Heart right ventricle (tissue), 16 donors: ENCODE measurements at places on chromosomes 1 and 21. TPM values are rescaled to one million over a fixed set of nuclear protein-coding genes. Genes with fewer than 3 reads are reported as not detected.
A peak's percentile ranks its signal among the peaks of the same experiment; 100 is the strongest.

DNA sequence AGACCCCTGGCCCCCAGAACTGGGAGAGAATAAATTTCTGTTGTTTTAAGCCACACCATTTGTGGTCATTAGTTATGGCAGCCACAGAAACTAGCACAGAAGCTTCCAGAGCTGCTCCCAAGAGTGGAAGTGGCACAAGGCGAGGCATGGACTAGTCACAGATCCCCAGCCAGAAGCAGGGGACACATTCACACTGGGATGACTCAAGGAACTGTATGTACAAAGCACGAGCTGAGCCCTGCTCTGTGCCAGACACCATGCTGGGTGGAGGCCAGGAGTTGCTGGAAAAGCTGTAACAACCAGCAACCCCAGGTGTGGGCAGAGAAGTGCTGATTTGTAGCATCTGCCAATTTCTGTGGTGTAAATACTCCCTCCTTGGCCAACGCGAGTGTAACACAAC lies 55.6 kb downstream of the TCP10L start:
- no peaks in the 10 kb centered on the region for H3K36me3 ChIP-seq
- peaks cover 5% of the 10 kb centered on the region for H3K4me1 ChIP-seq
- no peak for DNase-seq
- H3K27me3 ChIP-seq: no peaks in the 10 kb centered on the region
- no peak overlapping the region for H3K4me3 ChIP-seq

IBA57 gene
- total RNA-seq: 19.7 TPM

GRCh38 chr1:98323388-98323787 lies 338.1 kb upstream of the SNX7 start:
- H3K27ac ChIP-seq: no peak overlapping the region
- DNase-seq: no peak
- H3K4me3 ChIP-seq: no peak overlapping the region

- H3K36me3 ChIP-seq: no peaks in the 10 kb centered on the region
- no peak for DNase-seq
- H3K4me3 ChIP-seq: no peak overlapping the region
- H3K4me1 ChIP-seq: peaks cover 24% of the 10 kb centered on the region
Observed at GRCh38 chr1:66399888-66400529, 133.9 kb upstream of the SGIP1 start.

- no peaks in the 10 kb centered on the region for H3K4me1 ChIP-seq
- DNase-seq: no peak
- H3K36me3 ChIP-seq: no peaks in the 10 kb centered on the region
- H3K27ac ChIP-seq: no peak overlapping the region
Observed at GRCh38 chr1:187129132-187129531, 300.4 kb downstream of the PLA2G4A start.

DNA sequence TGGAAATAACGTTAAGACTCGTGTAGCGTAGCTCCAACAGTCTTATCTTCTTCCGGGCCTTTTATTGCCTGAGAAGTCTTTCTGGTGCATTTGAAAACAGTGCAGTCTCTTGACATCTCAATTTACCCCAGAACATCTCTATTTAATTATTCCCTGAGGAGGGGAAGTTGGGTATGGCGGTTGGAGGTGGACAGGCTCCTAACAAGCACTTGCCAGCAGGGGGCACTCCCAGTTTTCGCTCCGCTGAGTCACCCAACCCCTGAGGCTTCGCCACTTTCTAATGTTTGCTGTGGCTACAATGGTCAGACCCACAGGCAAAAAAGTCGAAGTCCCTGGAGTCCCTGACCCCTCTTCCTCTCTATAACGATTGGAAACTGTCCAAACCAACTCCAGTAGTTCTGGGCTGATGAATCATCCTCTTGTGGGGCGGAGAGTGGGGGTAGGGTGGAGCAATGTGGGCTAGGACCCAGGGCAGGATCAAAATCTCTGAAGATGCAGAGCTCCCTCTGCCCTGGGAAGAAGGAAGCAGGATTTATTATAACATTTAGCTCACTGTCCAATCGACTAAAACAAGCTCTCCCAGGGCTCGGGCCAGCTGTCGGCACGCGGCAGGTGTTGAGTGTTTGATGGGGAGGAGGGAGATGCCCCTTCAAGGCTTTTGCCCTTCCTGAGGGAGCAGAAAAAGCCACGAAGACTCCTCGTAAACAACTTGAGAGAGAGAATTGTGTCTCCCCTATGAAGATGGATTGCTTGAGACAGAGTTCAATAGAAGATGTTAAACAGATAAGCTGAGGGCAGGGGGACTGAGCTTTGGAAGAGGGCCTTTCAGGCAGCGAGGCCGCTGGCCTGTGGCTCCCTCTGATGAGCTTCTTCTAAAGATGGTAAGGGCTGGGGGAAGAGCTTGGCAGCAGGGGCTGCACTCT lies 85.7 kb downstream of the BRINP2 start:
- peak; percentile 70 for DNase-seq
- no peaks in the 10 kb centered on the region for H3K36me3 ChIP-seq
- H3K27ac ChIP-seq: no peak overlapping the region
- peaks cover 12% of the 10 kb centered on the region for H3K27me3 ChIP-seq
- H3K4me1 ChIP-seq: peaks cover 10% of the 10 kb centered on the region
- no peak overlapping the region for H3K4me3 ChIP-seq

GNAT2 gene
- not detected for total RNA-seq

DNA sequence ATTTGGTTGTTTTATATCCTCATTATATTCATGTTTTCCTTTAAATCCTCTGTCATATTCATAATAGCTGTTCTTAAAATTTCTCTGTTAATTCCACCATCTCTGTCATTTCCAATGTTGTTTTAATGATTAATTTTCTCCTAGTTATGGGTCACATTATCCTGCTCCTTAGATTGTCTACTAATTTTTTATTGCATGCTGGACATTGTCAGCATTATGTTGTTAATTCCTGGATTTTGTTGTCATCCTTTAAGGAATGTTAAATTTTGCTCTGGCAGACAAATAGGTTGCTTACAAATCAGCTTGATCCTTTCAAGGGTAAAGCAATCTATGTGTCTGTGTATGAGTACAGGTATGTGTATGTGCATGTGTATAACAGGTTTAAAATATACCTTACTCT lies 393.8 kb upstream of the POU3F1 start:
- DNase-seq: no peak
- H3K4me1 ChIP-seq: no peaks in the 10 kb centered on the region
- H3K36me3 ChIP-seq: no peaks in the 10 kb centered on the region
- H3K27me3 ChIP-seq: peaks cover 15% of the 10 kb centered on the region

CDC42 gene
- 259 TPM for total RNA-seq

DNA sequence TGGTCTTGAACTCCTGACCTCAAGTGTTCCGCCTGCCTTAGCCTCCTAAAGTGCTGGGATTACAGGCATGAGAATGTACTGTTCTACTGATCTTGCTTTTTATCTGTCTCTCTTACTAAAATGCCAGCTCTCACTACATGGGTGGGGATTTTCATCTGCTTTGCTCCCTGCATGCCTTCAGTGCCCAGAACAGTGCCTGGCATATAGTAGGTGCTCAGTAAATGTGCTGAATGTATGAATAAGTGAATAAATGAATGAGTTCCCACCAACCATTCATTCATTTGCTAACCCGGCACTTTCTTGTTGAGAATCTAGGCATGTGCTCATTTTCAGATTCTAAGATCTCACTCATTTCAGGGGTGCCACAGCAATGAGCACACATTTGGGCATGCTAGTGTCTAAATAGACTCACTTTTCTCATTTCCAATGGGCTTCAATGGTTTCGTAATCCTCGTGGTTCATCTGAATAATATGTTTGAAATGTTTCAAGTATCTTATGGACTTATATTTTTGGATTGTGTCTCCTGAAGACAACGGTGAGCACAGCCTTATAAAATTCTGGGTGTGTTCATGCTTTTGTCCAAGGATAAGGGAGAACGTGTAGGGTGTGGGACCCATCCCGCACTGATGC lies 7.6 kb downstream of the DHRS3 start:
- H3K4me1 ChIP-seq: peaks cover 34% of the 10 kb centered on the region
- H3K27ac ChIP-seq: no peak overlapping the region
- no peaks in the 10 kb centered on the region for H3K27me3 ChIP-seq
- peaks cover 16% of the 10 kb centered on the region for H3K36me3 ChIP-seq
- no peak overlapping the region for H3K4me3 ChIP-seq

- H3K36me3 ChIP-seq: no peaks in the 10 kb centered on the region
- no peaks in the 10 kb centered on the region for H3K27me3 ChIP-seq
- H3K4me1 ChIP-seq: no peaks in the 10 kb centered on the region
- no peak for DNase-seq
- H3K4me3 ChIP-seq: no peak overlapping the region
- no peak overlapping the region for H3K27ac ChIP-seq
Observed at GRCh38 chr1:225004396-225004795, 74.9 kb downstream of the DNAH14 start.

DNA sequence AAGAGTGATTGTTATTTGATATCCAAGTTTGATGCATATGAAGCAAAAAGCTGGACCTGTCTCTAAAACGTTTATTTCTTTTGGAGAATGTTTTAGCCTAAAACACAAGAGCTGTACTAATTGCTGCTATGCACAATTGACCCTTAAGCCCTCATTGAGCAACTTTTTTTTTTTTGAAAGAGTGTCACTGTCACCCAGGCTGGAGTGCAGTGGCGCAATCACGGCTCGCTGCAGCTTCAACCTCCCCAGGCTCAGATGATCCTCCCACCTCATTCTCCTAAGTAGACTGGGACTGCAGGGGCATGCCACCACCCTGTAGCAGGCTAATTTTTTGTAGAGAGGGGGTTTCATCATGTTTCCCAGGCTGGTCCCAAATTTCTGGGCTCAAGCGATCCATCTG lies 129.1 kb downstream of the PIK3R3 start:
- H3K27me3 ChIP-seq: no peaks in the 10 kb centered on the region
- peaks cover 8% of the 10 kb centered on the region for H3K4me1 ChIP-seq
- H3K27ac ChIP-seq: no peak overlapping the region
- no peak overlapping the region for H3K4me3 ChIP-seq
- H3K36me3 ChIP-seq: peaks cover 47% of the 10 kb centered on the region

- no peak overlapping the region for H3K4me3 ChIP-seq
- no peak for DNase-seq
- no peaks in the 10 kb centered on the region for H3K36me3 ChIP-seq
- H3K27ac ChIP-seq: no peak overlapping the region
- H3K27me3 ChIP-seq: peaks cover 10% of the 10 kb centered on the region
- no peaks in the 10 kb centered on the region for H3K4me1 ChIP-seq
Observed at GRCh38 chr1:34131396-34132160, 33.5 kb downstream of the CSMD2 start.

DNA sequence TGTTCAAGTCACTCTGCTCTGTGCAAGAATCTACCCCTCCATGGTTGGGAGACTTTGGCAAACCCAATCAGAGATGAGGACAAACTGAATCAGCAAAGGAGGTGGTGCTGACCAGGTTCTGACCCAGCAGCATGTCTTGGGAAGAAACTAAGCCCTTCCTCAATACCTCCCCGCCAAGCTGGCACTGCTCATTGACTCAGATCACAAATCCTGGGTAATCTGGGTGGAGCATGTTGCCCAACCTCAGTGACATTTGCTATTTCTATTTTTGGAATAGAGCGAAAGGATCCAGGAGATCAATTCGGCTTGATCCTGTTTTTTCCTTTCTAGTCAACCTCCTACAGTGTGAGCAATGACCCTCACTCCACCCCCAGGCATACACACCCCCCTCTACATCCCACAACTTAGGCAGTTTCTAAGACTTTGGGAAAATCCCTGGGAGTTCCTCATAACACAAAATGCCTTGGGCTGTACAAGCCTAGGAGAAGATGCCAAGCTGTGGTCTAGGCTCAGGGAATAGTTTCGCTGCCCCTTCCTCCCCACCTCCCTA lies 166.8 kb upstream of the KCNJ6 start:
- no peaks in the 10 kb centered on the region for H3K36me3 ChIP-seq
- H3K27ac ChIP-seq: no peak overlapping the region
- no peaks in the 10 kb centered on the region for H3K4me1 ChIP-seq
- no peak overlapping the region for H3K4me3 ChIP-seq

PGLYRP3 gene
- total RNA-seq: not detected

ZNF593OS gene
- not detected for total RNA-seq
